EL (cell line): ENCODE measurements at places on chromosomes 6 and 20.
A peak's percentile ranks its signal among the peaks of the same experiment; 100 is the strongest.

DNA sequence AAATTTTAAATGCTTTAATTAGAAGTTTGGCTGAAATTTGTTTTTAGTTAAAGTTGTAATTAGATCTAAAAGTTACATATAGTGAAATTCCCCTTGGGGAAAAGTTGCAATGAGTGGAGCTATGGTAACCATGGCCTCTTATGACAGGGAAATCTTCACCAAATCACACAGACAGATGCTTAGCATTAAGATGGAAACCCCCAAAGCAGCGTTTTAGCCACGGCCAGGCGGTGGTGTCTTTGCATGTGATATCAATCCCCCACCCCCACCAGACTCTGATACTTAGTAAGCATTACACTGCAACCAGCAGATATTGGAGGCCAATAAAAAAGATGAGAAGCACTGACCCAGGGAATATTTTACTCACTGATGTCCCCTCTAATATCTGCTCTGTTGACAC is 75.7 kb downstream of the REPS1 start:
- DNase-seq: no peak

GRCh38 chr20:20084296-20084752 is 32.0 kb downstream of the CFAP61 start:
- no peak for DNase-seq

GRCh38 chr6:30682143-30683117 is 4.0 kb downstream of the PPP1R18 start:
- peak; percentile 92 for DNase-seq

GRCh38 chr6:35089935-35090505 is 51.1 kb downstream of the TCP11 start:
- DNase-seq: peak; percentile 93

DNA sequence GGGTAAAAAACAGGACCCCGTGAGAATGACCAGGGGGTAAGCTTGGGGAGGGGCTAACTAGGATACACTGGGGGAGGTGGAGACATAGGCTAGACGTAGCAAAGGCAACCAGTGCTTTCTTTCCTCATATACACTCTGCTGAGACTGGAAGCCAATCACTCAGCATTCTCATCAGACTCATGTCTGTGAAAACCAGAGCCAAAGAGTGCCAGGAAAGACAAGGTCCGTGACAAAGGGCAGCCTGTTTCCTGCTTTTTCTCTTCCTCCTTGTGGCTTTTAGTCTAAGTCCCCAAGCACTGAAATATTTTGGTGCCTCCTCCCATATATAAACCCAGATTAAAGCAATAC is 97.9 kb upstream of the NEDD9 start:
- no peak for DNase-seq

- DNase-seq: no peak
Measured at GRCh38 chr20:37347347-37347823, 1.4 kb downstream of the SRC start.

DNA sequence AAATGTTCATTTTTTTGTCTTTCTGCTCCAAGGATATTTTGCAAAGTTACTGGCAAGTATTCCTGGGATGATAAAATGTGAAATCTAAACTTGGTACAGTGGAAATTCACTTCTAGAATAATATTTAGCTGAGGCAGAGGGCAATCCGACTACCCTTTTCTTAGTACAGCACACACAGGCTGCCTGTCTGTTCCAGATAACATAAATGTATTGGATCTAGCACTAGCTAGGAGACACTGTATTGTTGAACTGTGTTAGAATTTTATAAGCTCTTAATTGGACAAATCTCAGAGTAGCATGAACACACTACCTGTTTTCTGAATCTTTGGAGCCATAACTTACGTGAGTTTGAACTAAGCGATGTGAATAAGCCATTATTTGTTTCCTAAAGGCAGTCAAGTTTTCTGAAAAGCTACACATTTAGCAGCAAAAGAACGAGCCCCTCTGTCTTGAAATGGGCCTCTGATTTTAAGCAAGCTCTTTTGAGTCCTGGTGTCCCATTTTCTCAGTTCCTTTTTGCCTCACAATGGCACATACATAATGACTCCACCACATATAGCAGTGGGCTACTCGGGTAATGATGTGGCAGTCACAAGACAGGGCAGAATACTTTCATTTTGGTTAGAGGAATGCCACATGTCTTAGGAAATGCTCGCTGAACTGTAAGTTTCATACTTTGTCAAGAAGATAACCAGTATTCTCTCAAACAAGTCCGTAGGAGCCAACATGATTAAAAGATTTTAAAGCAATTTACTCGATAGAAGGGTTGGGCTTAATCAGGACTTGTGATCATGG is 116.5 kb upstream of the ESR1 start:
- DNase-seq: peak; percentile 39

GRCh38 chr20:49888212-49889000 is 26.9 kb downstream of the SPATA2 start:
- peak; percentile 63 for DNase-seq

- DNase-seq: no peak
Measured at GRCh38 chr6:53578371-53578770, 33.5 kb upstream of the GCLC start.
